Anterior cingulate cortex (tissue), 58 donors: ENCODE measurements at places on chromosomes 6 and 20.

- no peak for DNase-seq
Observed at GRCh38 chr6:79042799-79043126, 35.3 kb downstream of the PHIP start.

DNA sequence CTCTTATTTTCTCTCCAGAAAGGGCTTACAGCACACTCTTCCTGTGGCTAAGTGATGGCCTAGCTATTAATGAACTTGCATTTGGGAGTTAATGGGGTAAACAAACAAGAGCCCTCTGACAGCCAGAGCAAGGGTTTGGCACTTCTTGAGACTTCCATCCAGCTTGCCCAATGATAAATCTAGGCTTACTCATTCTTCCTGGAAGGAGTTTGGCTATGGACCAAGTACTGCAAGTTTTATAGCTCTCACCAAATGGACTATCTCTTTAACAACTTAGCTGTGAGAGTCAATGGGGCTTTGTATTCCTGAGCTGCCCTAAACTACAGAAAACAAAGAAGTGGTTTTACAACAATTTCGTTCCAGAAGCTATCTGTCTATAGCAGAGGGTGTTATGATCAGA lies 16.7 kb upstream of the PI3 start:
- no peak for DNase-seq

- peak; percentile 51 for DNase-seq
Observed at GRCh38 chr20:2879146-2879545, 5.9 kb downstream of the PTPRA start.

GRCh38 chr6:24052590-24052961 lies 73.4 kb upstream of the NRSN1 start:
- no peak for DNase-seq
